Neural progenitor cell (in vitro differentiated cells): ENCODE measurements at places on chromosomes 2 and 18. TPM values are rescaled to one million over a fixed set of nuclear protein-coding genes. Genes with fewer than 3 reads are reported as not detected.

GRCh38 chr2:219706823-219707281 is 79.4 kb downstream of the SLC4A3 start:
- no peak for DNase-seq

DNA sequence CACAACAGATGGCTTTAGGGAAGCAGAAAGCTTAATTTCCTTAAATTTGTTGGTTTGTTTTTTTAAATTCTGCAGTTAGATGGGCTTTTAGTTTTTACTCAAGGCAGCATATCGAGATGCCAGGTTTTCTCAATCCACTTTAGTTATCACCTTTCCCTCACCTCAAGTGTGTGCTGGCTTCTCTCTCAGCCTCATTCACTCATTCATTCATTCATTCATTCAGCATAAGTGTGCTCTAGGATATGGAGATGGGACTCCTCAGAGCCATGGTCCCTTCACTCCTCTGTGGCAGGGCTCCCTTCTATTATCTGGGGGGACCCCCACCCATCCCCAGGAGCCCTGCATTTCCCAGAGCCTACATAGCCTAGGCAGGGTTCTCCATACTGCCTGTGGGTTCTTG is 19.0 kb downstream of the VIL1 start:
- no peak for DNase-seq

The PJVK gene
- 3.0 and 4.4 TPM in 2 replicates for total RNA-seq

DNA sequence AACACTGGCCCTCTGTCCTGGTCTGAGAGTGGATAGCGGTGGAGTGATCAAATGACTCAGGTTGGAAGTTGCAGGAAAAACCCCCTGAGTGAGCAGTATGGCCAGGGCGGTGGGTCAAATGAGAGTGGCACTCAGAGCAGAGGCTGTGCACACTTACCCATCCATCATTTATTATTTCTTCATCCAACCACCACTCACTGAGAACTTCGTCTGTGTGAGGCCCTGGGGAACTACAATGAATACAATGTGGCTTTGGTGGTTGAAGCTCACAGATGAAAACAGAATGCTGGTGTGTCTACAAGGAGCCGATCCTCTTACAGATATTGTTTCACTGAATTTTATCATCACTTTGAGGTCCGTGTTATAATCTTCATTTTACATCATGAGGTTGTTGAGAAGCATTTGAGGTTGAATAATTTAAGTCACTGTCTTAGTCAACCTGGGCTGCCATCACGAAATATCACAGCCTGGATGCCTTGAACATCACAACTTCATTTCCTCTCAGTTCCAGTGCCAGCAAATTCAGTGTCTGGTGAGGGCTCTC is 73.4 kb upstream of the ID2 start:
- no peak for DNase-seq

GRCh38 chr18:56565551-56566345 is 72.6 kb downstream of the TXNL1 start:
- DNase-seq, result no peak
